ENCODE measurements at places on chromosomes 4 and X. TPM values are rescaled to one million over a fixed set of nuclear protein-coding genes. Genes with fewer than 3 reads are reported as not detected.

The CLGN gene
- 0.15 TPM for total RNA-seq

The SCML2 gene
- total RNA-seq: 2.9 TPM

The GYPE gene
- 1.8 TPM for total RNA-seq

The IL2 gene
- 1.1 TPM for total RNA-seq

The COL4A6 gene
- total RNA-seq: not detected

The CPLX1 gene
- total RNA-seq: 1.3 TPM

The EGF gene
- not detected for total RNA-seq

DNA sequence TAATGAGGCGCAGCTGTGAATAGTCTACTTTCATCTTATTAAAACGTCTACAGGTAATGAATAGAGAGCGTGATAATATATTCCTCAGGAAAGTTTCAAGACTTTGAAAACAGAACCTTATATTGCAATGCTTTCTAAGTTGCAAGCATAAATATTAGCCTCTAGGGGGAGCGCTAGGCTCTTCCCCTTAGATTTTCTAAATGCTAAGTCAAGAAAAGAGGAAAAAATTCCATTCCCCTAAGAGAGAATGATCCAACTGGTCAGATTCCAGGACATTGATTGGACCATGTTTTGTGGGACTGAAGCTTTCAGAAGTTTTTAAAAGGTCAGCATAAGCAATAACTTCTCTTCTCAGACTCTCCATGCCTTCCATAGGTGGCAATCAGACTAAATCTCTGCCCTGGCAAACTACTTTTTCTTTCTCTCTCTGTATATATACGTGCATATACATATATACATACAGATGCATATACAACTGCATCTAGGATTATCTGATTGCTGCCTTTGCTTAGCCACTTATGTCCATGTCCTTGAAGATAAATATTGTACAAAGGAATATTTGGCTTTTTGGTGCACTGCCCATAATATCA is 492.9 kb downstream of the INPP4B start:
- no peak for DNase-seq

- no peak for DNase-seq
Measured at GRCh38 chr4:154319736-154320135, 171.9 kb downstream of the DCHS2 start.

- DNase-seq: no peak
Measured at GRCh38 chrX:41952102-41952501, 28.7 kb upstream of the CASK start.

- DNase-seq: no peak
Measured at GRCh38 chrX:73126240-73126639, 46.9 kb upstream of the PABPC1L2A start.

GRCh38 chr4:55170462-55170861 is 45.1 kb upstream of the KDR start:
- DNase-seq: no peak

DNA sequence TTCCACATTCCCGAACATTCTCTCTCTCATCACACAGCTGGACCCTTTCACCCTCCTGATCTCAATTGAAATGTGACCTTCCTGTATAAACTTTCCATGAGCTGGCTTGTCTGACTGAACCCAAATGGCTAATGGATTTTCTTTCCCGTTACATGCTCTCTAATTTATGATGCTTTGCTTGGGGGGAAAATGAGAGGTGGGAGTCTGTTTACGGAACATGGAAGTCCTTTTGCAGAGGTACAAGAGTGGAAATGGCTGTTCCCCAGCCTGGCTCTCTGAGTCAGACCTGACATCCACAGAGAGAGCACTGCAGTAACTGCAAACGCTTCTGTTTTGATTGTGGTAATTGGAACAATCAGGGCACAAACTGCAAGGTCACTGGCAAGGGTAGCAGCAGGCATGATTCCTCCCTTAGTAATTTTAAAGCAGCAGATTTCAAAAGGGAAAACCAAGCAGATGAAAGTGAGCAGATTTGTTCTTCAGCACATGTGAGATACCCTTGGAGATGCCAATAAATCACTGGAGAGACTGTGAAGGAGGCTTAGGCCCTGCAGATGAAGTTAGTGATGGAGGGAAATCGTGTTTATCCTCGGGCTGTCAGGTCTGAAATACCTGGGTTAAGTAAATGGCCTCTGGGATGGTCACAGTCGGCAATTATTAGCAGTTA is 83.9 kb downstream of the SNCA start:
- DNase-seq: no peak

DNA sequence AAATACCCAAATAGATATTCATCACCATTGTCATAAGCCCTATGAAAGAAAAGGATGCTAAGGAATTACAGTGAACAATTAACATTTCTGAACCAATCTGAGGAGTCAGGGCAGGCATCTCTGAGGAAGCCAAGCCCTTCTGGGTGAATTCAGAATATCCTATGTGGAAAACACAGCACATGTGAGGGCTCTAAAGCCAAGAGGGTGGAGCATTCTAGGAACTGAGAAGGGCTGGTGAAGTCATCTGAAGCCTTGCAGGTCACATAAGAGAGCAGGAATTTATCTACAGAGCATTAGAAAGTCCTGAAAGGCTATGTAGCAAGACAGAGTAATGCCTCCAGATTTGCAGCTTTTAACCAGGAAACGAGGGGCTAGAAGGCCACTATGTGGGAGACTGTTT is 195.7 kb downstream of the SPATA18 start:
- no peak for DNase-seq

GRCh38 chr4:566035-566434 is 10.1 kb downstream of the TMEM271 start:
- DNase-seq: no peak

- DNase-seq: no peak
Measured at GRCh38 chr4:76429636-76430035, 5.4 kb upstream of the SHROOM3 start.

- DNase-seq: no peak
Measured at GRCh38 chr4:115453416-115453815, 340.0 kb upstream of the NDST4 start.
